RPMI7951 (cell line): ENCODE measurements at places on chromosomes 4 and X. TPM values are rescaled to one million over a fixed set of nuclear protein-coding genes. Genes with fewer than 3 reads are reported as not detected.

- DNase-seq, result no peak
These were observed 152.1 kb upstream of the HPGD start for GRCh38 chr4:174674305-174674840.

GRCh38 chr4:38318737-38319455, 345.1 kb upstream of the KLF3 start:
- DNase-seq, result peak; percentile 97

GRCh38 chr4:169959254-169959653, 66.9 kb downstream of the MFAP3L start:
- DNase-seq, result no peak

DNA sequence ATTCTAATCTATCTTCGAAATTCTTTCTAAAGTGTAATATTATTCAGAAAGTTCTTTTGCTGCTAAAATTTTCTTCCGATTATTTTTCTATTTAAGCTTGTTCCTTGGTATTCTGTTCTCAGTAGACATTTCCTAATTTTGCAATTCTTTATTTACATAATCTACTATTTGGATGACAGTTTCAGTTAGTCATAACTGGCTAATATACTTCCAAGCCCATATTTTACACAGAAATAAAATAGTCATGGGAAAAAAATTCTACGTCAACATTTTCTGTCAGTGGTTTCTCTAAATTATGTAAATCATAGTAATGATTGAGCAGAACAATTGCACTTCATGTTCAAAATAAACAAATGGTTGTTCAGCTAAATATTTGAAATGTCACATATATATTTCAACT, 178.0 kb upstream of the ANKRD50 start:
- DNase-seq, result no peak

DNA sequence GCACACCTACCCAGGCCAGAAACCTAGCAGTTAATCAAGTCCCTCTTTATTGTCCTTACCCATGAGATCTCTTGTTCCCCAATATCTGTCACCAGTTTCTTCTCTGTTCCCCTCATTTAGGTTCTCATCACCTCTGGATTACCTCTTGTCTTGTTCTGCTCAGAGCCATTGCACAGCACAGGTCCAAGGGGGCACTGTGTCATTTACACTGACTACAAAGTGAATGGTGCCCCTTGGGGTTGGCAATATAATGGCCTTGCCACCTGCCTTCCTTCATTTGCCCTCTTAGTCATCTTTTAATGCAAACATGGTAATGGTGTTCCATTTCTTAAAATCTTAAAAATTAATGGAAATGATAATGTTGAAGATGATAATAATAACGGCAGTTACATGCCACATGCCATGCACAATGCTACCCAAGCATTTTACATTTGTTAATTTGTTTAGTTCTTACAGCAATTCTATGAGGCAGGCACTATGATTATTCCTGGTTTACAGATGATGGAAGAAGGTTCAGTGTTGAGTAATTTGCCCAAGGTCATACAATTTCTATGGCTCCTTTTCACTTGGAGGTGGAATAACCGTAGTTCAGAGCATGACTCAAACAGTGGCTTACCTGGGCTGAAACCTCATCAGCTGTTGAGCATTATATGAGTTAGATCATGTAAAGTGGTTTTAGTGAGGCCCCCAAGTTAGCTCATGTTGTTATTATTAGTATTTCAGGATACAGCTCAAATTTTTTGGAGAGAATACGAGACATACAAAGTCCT, 117.9 kb downstream of the RASL11B start:
- no peak for DNase-seq

DNA sequence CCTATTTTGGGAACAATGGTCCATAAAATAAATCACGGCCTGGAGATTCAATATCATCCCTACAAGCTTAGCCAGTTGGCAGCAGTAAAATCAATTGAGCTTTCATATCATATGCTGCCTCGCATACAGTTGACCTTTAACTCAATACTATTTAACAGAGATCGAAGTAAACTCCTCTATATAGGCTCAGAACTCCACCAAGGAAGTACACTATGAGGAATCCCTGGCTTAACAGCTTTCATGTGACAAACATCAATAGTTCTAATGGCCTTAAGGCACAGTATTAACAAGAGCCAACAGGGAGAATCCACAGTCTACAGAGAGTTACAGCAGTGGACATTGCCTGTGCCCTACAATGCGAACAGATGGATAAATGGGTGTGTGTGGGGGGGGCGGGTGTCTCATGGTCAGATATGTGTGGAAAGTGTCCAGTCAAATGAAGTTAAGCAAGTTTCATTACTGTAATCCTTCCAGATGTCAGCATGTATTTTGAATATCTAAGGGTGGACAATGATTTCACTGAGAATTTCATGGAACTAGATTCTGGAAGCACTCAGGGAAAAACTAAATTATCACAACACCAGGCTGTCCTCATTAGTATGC, 98.2 kb upstream of the FAM9B start:
- no peak for DNase-seq

GRCh38 chrX:136030303-136031191, 45.3 kb downstream of the SLC9A6 start:
- DNase-seq, result no peak

DNA sequence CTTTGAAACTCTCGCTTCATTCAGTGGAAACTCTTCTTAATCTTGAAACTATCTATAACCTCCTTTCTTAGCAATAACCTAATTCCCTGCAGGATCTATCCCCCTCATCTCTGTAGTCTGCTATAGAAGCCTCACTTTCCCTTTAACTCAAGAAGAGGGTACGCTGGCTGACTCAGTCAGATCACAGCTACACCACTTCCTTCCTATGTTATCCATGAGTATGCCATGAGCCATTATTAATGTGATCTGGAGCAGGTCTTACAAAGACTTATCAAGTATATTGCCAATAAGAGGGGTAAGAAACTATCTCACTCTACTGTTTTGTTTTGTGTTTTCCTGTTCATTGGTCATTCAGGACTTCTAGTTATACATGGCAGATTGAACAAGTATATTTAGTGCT, 165.3 kb downstream of the PJA1 start:
- peak; percentile 36 for DNase-seq

- peak; percentile 50 for DNase-seq
These were observed 11.3 kb upstream of the SLC2A9 start for GRCh38 chr4:10032625-10033024.

DNA sequence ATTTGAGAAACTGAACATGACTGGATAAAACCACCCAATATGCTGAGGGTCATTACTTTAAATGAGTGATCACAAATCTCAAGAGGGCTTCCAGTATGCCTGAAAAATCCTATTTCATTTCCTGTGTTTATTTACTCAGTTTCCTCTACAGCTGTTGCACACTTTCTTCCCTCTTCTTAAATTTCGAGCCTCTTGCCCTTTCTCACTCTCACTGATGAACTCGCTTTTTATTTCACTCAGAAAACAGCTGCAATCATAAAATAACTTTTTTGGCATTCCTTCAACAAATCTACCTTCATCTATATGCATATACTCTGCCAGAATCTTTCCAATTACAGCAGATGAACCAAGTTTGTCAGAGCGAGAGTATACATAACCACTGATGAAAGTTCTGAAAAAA, 101.3 kb downstream of the EIF4E start:
- no peak for DNase-seq

GRCh38 chr4:4709736-4710135, 149.7 kb upstream of the MSX1 start:
- no peak for DNase-seq

DNA sequence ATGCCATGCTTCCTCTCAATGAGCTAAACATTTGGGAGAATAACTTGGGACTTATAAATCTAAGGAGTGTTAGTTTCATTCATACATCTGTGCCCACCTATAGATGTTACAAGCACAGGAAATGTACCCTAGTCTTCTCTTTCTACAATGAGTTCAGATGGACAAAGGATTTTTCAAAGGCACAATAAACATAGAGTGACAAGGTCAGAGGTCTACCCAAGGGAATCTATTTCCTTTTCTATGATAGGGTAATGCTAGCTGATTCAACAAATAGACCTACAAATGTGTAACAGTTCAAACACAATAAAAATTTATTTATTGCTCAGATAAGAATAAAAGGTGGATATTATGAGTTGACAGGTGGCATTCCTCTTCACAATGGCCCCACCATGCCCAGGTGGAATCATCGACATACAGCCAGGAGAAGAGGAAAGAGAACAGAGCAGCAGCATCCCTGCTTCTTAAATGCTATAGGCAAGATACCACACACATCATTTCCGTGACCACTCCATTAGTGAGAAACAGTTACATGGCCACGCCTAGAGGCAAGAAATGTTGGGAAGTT, 421.8 kb downstream of the HNRNPD start:
- no peak for DNase-seq

- DNase-seq, result peak; percentile 5
These were observed at the start of gene SLITRK2 for GRCh38 chrX:145817331-145818185. Gene SLITRK2 (plus strand): TSS chrX:145817829. CDS start chrX:145822426, 4,597 bp downstream.

GRCh38 chr4:128639541-128640270, 169.8 kb upstream of the JADE1 start:
- DNase-seq, result no peak

GRCh38 chrX:105315248-105315647, 94.8 kb upstream of the TEX13A start:
- no peak for DNase-seq

GRCh38 chr4:24598025-24598424, 13.7 kb upstream of the DHX15 start:
- DNase-seq, result no peak

DNA sequence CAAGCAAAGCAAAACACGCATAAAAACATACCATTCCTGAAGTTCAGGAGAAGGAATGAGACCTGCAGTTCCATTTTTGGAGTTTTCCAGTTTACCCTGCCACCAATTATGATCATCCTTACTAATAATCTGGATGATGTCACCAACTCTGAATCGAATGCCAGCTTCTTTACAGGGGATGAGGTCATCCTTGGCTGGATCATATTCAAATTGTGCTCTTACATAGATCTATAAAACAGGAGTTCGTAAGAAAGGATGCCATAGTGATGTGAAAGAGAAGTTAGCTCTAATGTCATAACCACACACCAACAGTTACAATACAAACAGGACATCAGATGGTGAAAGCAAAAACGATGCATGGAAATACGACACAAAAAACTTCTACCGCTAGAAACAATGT, 106.5 kb downstream of the NYX start:
- DNase-seq, result no peak

DNA sequence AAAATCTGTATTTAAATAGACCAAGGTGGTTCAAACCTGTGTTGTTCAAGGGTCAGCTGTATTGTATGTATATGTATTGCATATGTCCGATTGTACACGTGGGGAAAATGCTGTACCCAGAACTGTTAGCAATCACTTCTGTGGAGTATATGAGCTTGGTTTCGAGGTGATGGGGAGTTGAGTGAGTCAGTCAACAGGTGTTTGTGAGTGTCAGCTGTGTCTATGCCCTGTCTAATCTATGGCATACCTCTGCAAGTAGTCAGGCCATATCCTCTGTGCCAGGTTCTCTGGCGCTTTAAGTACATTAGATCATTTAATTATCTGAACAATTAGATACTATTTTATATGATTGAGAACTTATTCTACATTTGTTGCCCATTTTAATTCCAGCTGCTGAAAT, 7.4 kb downstream of the ZRSR2 start:
- no peak for DNase-seq

GRCh38 chrX:31228415-31228832, 156.6 kb upstream of the FTHL17 start:
- DNase-seq, result peak; percentile 29

- DNase-seq, result no peak
These were observed 83.6 kb downstream of the GAB1 start for GRCh38 chr4:143420227-143420626.

DNA sequence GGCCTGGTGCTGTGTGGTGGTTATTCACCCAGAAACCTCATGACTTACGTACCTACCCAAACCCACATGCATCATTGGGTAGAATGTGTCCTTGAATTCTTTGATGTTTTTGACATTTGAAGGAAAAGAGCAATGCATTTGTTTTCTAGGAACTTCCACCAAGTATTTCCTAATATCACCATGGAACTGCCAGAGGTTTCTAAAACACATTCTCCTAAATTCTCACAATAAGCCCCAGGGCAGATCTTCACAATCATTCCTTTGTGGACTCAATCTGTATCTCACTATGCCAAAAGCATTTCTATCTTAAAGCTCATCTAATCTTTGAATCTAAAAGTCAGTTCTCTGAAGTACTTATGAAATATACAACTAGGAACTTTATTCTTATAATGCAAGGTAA, 8.3 kb upstream of the ODAM start:
- no peak for DNase-seq

DNA sequence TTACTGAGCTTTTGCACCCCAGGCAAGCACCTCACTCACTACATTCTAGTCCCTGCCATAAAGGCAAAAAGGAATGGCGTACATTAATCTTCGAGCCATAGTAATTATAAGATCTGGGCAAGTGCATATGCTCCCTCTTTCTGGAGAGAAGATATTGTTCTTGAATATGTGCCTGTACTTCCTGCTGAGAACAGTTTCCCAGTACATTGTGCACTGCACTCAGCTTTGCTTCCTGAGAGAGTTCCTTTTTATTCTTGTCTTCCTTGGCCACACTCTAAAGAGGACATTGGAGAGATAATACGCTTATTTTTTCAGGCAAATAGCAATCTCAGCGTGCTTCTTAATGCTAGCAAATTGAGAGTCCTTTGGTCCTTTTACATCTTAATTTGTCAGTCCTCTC, 909.0 kb upstream of the PCDH10 start:
- DNase-seq, result no peak

DNA sequence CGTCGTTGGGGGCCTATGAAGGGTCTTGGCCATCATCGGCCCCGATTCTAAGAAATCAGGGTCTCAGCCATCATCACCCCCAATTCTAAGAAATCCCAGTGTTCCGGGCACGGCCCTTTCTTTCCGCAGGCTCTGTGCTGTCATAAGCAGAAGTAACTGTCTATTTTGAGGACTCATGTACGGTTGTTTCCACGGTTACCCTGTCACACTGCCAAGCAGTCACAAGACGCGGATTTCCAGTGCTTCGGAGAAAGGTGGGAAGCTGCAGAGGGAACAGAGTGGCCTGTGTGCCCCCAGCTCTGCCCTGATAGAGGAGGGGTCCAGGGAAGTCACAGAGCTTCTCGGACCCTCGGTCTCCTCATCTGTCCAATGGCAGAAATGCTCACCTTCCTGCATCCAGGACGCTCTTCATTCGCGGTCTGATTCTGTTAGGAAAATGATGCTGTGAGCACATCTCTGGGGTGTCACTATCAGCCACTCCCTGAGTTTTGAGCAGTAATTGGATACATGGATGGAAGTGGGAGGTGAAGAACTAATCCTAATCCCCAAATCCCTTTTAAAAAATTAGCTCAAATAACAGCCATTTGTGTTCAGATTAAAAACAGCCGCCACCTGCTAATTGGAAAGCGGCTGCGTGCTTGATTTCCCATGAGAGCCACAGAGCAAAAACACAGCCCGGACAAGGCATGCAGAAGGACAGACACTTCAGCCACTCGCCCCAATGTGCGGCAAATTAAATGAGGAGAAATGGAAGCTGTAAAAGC, 73.1 kb downstream of the WFS1 start:
- peak; percentile 38 for DNase-seq

DNA sequence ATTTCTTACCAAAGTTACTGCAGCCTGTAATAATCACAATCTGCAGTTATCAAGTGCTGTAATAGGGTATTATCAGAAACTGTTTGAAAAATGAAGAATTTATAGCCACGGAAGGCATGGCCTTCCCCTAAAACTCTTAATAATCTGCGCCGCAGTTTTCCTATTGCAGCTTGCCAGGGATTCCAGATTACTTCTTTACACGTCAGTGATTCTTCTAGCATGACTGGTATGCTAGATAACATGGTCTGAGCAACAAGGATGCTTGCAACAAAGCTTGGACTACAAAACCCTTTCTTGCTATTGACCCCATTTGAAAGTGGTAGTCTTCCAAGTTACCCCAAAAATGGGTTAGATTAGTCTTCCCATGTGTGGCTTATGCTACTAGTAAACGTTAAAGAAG, 47.2 kb upstream of the GK2 start:
- no peak for DNase-seq

The LUZP4 gene
- total RNA-seq, result 0.10 TPM in 1 of 2 replicates, not detected in the other

The TBC1D19 gene
- 31.0 and 35.2 TPM in 2 replicates for total RNA-seq

The OGT gene
- total RNA-seq, result 64.9 and 92.4 TPM in 2 replicates

The HMGB2 gene
- total RNA-seq, result 254 and 259 TPM in 2 replicates
